ENCODE measurements at places on chromosomes 11 and 22.

- no peak for DNase-seq
- peaks cover 7% of the 10 kb centered on the region for H3K4me1 ChIP-seq
- no peaks in the 10 kb centered on the region for H3K27me3 ChIP-seq
- H3K4me3 ChIP-seq, result no peak overlapping the region
- peak overlapping the region; percentile 84 for H3K27ac ChIP-seq
- H3K36me3 ChIP-seq, result no peaks in the 10 kb centered on the region
Observed at GRCh38 chr11:122098261-122098980, 17.6 kb downstream of the BLID start.

GRCh38 chr11:69992943-69993694, 85.0 kb upstream of the ANO1 start:
- H3K36me3 ChIP-seq, result no peaks in the 10 kb centered on the region
- H3K27me3 ChIP-seq, result no peaks in the 10 kb centered on the region
- H3K27ac ChIP-seq, result no peak overlapping the region
- H3K4me3 ChIP-seq, result no peak overlapping the region

DNA sequence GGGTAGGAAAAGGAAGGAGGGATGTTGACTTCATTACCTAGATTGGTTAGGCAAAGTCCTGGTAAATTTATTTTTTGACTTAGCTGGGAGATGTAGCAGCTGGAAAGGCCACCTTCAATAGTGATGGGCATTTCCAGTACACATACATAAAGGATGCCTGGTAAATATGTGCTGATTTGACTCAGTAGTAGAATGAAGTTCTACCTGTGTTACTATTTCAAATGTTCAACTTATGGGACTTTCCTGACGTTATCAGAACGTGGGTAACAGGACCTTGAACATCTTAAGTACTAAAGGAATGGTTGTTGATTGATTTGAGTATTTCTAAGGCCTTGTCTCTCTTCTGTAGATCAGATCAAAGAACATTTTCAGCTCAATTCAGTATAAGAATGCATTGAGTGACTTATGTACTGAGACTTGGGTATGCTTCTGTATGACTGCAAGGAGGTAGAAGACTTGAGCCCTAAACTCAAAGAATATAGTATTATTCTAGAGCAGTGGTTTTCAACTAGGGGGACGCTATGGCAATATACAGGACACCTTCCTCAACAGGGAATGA, 27.1 kb downstream of the RNF121 start:
- no peak overlapping the region for H3K27ac ChIP-seq
- H3K4me3 ChIP-seq, result no peak overlapping the region
- peaks cover 5% of the 10 kb centered on the region for H3K4me1 ChIP-seq
- DNase-seq, result no peak
- no peaks in the 10 kb centered on the region for H3K27me3 ChIP-seq

DNA sequence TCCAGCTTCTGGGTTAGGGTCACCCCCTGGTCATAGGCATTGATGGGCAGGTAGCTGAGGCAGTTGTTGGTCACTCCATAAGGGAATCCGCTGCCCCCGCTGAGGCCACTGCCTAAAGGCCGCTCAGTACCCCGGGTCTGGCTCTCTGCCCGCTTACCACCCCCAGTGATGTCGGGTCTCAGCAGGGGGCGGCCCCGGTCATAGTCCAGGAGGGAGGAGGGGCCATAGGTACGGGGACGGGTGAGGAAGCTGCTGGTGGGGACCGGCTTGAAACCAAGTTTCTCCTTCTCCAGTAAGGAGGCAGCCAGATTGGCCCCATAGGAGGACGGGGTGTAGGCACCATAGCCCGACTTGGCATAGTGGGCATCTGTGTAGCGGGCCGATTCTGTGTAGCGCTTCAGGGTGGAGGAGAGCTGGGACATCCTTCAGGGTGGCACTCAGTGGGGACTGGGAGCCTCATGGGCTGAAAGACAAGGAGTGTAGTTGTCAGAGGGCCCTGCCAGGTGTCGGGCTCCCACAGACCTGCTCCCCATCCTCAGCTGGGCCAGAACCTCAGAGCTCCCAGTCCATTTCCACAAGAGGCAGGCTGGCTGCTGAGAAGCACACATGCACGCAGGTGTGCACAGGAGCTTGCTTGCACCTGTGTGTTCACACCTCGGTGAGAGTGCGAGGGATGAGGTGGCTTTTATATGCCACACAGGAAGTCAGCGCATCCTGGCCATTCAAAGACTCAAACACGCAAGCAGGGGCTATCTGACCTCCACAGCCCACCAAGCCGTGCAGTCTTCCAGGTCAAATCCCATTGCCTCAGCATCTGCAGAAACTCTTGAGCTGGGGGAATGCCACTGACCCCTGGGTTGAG, 8.2 kb downstream of the USP2 start:
- H3K36me3 ChIP-seq, result no peaks in the 10 kb centered on the region
- H3K27me3 ChIP-seq, result no peaks in the 10 kb centered on the region
- H3K27ac ChIP-seq, result peak overlapping the region; percentile 6
- H3K4me3 ChIP-seq, result no peak overlapping the region

- peak overlapping the region; percentile 50 for H3K27ac ChIP-seq
- DNase-seq, result no peak
- H3K27me3 ChIP-seq, result no peaks in the 10 kb centered on the region
- H3K36me3 ChIP-seq, result no peaks in the 10 kb centered on the region
Observed at GRCh38 chr11:103805688-103806009, 230.8 kb upstream of the DDI1 start.

DNA sequence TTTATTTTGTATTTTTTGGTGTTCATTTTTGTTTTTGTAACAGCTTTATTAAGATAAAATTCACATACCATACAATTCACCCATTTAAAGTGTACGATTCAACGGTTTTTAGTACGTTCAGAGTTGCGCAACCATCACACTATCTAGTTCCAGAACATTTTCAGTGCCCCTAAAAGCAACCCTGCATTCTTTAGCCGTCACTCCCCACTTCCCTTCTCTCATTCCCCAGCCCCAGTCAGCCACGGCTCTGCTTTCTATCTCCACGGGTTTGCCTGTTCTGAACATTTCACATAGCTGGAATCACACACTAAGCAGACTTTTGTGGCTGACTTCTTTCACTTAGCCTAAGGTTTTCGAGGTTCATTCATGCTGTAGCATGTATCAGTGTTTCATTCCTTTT, 9.6 kb upstream of the KCNQ1OT1 start:
- no peaks in the 10 kb centered on the region for H3K4me1 ChIP-seq
- H3K36me3 ChIP-seq, result no peaks in the 10 kb centered on the region
- no peak overlapping the region for H3K4me3 ChIP-seq
- no peaks in the 10 kb centered on the region for H3K27me3 ChIP-seq

- H3K27me3 ChIP-seq, result peaks cover 3% of the 10 kb centered on the region
- H3K27ac ChIP-seq, result no peak overlapping the region
- H3K4me3 ChIP-seq, result no peak overlapping the region
- no peaks in the 10 kb centered on the region for H3K4me1 ChIP-seq
- H3K36me3 ChIP-seq, result no peaks in the 10 kb centered on the region
Observed at GRCh38 chr22:48835364-48835763, 992.3 kb downstream of the BRD1 start.

DNA sequence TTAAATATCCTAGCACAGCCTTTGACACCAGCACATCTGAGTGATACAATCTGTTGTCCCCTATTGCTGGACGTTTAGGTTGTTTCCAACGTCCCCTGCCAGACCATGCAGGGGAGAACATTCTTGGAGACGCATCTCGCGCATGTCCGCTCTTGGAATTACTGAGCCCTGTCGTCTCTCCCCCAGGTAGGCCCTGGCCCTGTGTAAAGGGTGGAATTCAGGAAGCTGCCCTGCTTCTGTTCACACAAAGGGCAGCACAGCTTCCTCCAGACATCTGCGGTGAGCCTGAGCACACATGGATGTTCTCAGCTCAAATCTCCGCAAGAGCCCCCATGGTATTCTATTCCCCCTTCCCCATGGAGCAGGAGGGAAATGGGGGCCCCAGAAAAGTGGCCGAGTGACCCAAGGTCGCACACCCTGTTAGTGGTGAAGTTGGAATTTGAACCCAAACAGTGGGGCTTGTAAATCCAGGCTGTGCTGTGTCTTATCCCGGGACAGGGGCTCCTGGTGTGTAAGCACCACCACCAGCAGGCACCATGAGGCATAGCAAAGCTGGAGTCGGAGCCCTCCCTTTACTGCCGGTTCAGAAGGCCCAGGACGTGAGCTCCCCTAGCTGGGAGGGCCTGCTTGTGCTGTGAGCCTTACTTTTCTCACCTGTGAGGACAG, 5.0 kb upstream of the FGF19 start:
- H3K4me1 ChIP-seq, result peaks cover 14% of the 10 kb centered on the region
- H3K36me3 ChIP-seq, result no peaks in the 10 kb centered on the region
- H3K4me3 ChIP-seq, result no peak overlapping the region
- no peak for DNase-seq
- H3K27ac ChIP-seq, result no peak overlapping the region
- peaks cover 2% of the 10 kb centered on the region for H3K27me3 ChIP-seq

DNA sequence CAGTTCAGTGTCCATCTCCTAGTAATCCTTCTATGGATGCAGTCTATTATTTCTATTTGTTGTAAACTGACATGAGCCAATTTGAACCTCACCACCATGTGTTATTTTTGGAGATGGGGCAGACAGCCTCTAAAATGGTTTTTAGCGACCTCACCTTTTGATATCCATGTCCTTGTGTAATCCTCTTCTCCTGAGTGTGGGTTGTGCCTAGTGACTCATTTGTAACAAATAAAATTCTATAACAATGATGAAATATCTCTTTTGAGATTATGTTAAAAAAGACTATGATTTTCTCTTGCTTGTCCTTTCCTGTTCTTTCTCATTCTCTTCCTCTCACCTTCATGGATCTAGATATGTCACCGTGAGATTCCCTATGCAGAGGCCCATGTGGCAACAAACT, 554.6 kb upstream of the ANO3 start:
- no peak overlapping the region for H3K27ac ChIP-seq
- DNase-seq, result no peak
- H3K4me1 ChIP-seq, result no peaks in the 10 kb centered on the region
- H3K27me3 ChIP-seq, result no peaks in the 10 kb centered on the region
- no peak overlapping the region for H3K4me3 ChIP-seq

DNA sequence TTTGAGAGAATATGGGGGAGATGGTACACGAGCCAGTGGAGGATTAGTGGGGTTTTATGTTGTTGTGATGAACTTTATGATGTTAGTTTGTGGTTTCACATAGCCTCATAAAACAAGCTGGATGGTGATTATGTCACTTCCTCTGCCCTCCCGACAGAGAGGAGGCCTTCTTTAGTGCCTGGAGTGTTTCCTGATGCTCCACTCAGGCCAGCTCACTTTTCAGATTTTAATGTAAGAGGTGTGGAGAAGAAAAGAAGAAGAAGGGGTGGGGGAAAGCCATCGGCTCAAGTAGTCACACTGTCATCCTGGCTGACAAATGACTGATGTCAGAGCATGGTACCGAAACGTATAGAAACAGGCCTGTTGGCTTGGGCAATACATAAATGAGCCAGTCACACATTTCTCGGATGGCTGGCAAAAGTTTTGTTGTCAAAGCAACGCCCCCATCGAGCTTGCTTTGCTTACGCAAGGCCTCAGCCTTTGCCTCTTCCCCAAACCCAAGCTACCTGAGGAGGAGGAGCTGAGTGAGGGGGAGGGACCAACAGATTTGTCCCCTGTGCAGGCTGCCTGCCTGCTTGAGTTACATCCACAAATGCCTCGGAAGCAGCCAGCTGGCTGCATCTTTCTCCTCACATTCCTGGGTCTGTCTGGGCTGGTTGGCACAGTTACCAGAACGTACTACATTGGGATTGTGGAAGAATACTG, at the start of gene HEPHL1:
TSS of gene HEPHL1 (plus strand) at position 578 of the 705 bp plus-strand sequence. CDS start at position 593, 15 bp downstream.
- no peak within 1 kb of the TSS for H3K27ac ChIP-seq
- DNase-seq, result no peak
- H3K36me3 ChIP-seq, result no peaks in the 10 kb centered on the region
- H3K4me1 ChIP-seq, result no peaks in the 10 kb centered on the region
- no peaks in the 10 kb centered on the region for H3K27me3 ChIP-seq

DNA sequence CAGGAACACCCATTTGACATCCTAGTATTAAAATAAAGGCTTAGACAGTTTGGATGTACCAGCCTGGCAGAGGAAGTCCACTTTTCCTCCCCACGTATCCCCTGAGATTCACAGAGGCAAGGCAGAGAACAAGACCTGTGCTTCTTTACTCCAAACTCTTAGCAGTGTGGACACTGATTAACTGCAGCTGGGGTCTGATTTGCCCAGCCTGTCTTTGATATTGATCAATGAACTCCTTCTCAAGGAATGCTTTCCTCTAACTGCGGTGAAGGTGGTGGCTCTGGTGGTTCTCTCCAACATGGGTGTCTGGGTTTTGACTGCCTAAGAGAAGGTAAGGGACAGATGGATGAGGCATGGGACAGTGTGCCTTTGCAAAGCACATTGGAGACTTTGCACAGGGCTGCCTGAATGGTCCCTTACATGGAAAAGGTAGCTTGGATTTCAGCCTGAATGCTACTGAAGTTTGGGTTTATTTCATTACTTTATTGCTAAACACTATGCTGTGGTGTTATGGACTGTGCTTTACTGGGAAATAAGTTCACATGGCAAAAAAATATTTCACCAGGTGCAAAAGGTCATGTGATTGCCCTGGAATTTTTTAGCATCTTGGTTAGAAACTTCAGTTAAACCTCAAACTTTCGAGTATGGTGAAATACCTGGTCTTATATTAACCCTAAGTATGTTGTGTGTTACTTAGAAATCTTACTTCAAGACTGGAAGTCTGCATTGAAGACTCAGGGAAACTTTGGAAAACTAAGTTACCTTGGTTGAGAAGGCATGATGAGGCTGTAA, 1.8 kb downstream of the GAS2 start:
- peak overlapping the region; percentile 92 for H3K27ac ChIP-seq
- no peak for DNase-seq
- no peaks in the 10 kb centered on the region for H3K27me3 ChIP-seq
- no peaks in the 10 kb centered on the region for H3K36me3 ChIP-seq
- H3K4me1 ChIP-seq, result peaks cover 38% of the 10 kb centered on the region

- no peak for DNase-seq
- no peaks in the 10 kb centered on the region for H3K4me1 ChIP-seq
- no peak within 1 kb of the TSS for H3K4me3 ChIP-seq
- no peak within 1 kb of the TSS for H3K27ac ChIP-seq
- H3K36me3 ChIP-seq, result no peaks in the 10 kb centered on the region
Observed at GRCh38 chr11:19201737-19202605, at the start of gene CSRP3. TSS of gene CSRP3 (minus strand) at chr11:19201983. CDS start at chr11:19192448, 9,535 bp downstream.

DNA sequence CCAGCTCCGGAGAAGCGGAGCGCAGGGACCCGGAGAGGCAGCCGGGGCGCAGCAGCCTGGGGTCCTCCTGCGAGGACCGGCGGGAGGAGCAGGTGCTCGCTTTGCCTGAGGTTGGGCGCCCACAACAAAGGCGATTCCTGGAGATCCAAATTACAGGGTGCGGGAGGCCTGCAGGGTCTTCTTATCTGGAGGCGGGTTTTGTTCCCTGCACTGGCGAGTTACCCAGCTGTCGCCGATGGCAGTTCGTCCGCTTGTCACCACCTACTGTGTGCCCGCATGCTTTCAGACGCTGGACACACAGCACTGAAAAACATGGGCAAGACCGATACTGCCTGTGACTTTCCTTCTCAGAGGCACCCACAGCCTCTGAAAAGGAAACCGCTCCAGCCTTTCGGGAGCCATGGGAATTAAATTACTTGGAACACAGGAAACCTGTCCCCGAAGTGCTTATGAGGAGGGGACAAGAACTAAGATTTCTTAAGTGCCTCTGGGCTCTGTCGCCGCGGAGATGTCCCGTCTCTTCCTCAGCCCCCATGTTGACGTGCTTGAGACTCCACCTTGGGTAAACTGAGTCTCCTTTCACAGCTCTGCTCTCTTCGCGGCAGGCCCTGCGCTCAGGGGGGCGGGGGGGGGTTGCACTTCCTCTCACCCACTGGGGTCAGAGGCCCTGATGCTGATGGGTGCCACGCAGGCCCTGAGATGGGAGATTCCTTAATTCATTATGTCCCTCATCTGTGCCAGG, 1.3 kb upstream of the ZFTA start:
- H3K27ac ChIP-seq, result peak overlapping the region; percentile 11
- no peak for DNase-seq
- H3K4me1 ChIP-seq, result peaks cover 39% of the 10 kb centered on the region
- H3K4me3 ChIP-seq, result peak overlapping the region; percentile 65
- no peaks in the 10 kb centered on the region for H3K27me3 ChIP-seq
